ENCODE measurements at places on chromosomes 5 and 9. TPM values are rescaled to one million over a fixed set of nuclear protein-coding genes. Genes with fewer than 3 reads are reported as not detected.

The RNF145 gene
- total RNA-seq = 53.2 TPM

The GKAP1 gene
- 5.4 TPM for total RNA-seq

The VLDLR gene
- total RNA-seq = 5.1 TPM

The SCGB3A2 gene
- not detected for total RNA-seq

The FOXD4L4 gene
- total RNA-seq = 0.29 TPM

The PCDHGA7 gene
- total RNA-seq = 2.0 TPM

The HAVCR2 gene
- 0.07 TPM for total RNA-seq

The TMEFF1 gene
- 6.2 TPM for total RNA-seq

The FBXO4 gene
- total RNA-seq = 8.8 TPM

The DIPK1B gene
- 121 TPM for total RNA-seq

The COL5A1 gene
- total RNA-seq = 109 TPM
